ENCODE measurements at places on chromosomes 6 and 20. TPM values are rescaled to one million over a fixed set of nuclear protein-coding genes. Genes with fewer than 3 reads are reported as not detected.

DNA sequence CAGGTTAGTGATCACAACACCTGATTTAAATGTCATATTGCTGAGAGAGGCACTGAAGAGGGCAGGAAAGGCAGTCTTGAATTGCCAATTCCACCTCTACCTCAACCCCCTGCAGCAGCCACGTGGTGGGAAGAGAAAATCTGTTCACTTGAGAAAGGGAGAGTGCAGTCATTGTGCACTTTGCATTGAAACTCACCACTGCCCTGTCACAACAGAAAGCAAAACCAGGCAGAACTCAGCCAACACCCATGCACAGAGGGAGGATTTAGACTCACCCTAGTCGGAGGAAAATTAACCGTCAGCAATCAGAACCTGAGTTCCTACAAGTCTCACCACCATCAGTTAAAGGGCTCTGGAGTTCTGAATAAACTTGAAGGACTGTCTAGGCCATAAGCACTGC is 1040.2 kb downstream of the HACE1 start:
- no peak for DNase-seq

DNA sequence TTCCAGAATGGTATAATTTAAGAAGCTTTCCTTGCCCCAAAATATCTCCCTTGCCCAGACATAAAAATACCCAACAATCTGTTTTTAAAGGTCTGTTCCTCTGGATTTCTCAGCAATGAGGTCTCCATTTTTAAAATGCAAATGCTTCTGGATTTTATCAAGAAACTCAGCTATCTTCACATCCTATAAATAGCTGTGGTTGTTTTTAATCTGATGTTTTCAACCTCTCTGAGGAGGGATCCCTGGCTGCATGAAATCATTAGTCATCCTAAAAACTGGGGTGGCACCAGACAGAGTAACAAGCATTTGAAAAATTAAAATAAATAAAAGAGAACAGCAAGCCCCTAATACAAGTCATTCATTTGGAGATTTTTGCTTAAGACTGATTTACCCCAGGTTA is 168.5 kb upstream of the ID4 start:
- DNase-seq, result no peak

- no peak for DNase-seq
Measured at GRCh38 chr20:9602847-9603183, 88.4 kb downstream of the LAMP5 start.

DNA sequence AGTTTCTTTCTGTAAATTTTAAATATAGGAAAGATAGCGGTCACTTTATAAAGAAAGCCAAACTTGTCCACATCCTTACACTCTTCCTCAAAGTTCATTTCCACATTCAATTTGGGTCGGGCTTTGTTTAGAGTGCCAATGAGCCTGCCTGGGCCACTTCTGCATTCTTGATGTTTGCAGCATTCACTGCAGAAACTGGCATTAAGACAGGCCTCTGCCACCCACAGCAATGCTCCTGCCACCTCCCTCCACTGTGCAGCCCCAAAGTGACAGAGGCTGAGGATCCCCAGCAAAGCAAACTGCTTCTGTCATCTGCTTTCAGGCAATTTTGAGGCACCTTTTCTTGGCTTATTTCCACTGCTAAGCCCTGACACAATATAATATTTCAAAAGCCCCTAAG is 61.2 kb downstream of the TNFAIP3 start:
- DNase-seq, result peak; percentile 18

DNA sequence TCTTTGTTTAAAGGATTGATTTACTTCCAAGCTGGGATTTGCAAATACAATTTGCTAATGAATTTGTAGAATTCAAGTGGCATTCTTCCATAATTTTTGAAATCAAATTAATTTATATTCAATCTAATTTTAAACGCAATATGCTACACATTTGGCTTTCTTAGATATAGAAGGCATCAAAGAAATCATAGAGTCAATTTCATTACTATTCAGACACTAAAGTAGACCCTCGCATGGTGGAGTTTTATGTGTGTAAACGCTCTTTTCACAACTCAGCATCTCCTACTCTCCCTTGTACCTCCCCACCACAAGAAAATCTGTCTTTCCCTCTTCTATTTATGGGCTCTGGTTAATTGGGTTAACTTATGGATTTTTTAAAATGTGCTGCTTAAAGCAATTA is 144.3 kb downstream of the DOK5 start:
- DNase-seq, result no peak

DNA sequence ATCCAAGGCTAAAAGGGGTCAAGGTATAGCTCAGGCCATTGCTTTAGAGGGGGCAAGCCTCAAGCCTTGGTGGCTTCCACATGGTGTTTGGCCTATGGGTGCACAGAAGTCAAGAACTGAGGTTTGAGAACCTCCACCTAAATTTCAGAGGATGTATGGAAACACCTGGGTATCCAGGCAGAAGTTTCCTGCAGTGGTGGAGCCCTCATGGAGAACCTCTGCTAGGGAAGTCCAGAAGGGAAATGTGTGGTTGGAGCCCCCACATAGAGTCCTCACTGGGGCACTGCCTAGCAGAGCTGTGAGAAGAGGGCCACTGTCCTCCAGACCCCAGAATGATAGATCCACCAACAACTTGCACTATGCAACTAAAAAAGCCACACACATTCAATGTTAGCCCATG is 678.7 kb upstream of the ADGRB3 start:
- no peak for DNase-seq

DNA sequence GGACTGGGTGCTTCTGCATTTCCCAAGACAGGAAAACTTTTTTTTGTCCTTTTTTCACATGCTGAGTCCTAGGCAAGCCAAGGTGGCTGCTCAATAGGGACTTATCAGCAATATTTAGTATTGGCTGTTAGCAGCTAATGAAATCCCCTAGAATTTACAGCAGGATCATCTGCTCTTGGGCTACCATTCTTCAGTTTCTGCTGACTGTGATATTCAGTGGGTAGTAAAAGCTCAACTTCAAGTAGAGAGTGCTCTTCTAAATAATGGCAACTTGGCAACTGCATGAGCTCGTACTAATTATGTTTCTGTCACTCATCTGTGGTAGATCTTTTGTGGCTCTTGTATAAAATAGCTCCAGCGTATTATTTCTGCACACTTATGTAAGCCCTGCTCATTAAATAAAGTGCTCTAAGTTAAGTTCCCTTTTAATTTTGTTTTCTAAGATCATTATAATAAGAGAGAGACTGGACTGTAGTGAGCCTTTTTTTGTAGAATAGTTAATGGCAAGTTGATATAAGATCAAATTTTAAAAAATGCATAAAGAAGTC is 110.3 kb downstream of the SLC35F1 start:
- no peak for DNase-seq

TGM3 gene
- not detected for total RNA-seq

LAMA5 gene
- 1.0 TPM for total RNA-seq

Data from activated T-cell treated with anti-CD3 and anti-CD28 coated beads, Interleukin-2, amount 50 U/mL, for 4 hours (primary cell).